ENCODE measurements at places on chromosomes 4 and X. TPM values are rescaled to one million over a fixed set of nuclear protein-coding genes. Genes with fewer than 3 reads are reported as not detected.

The ARHGEF6 gene
- total RNA-seq: 15.9 TPM

The PNMA3 gene
- total RNA-seq: not detected

The NPY2R gene
- total RNA-seq: 0.67 TPM

The TAF7L gene
- total RNA-seq: not detected

The ADGRG2 gene
- 2.1 TPM for total RNA-seq

GRCh38 chr4:7411896-7412553, 22.7 kb downstream of the PSAPL1 start:
- no peak for ATAC-seq
- H3K36me3 ChIP-seq: no peaks in the 10 kb centered on the region
- H3K27me3 ChIP-seq: no peaks in the 10 kb centered on the region
- H3K4me3 ChIP-seq: no peak overlapping the region
- no peaks in the 10 kb centered on the region for H3K4me1 ChIP-seq
- H3K27ac ChIP-seq: peak overlapping the region; percentile 35

DNA sequence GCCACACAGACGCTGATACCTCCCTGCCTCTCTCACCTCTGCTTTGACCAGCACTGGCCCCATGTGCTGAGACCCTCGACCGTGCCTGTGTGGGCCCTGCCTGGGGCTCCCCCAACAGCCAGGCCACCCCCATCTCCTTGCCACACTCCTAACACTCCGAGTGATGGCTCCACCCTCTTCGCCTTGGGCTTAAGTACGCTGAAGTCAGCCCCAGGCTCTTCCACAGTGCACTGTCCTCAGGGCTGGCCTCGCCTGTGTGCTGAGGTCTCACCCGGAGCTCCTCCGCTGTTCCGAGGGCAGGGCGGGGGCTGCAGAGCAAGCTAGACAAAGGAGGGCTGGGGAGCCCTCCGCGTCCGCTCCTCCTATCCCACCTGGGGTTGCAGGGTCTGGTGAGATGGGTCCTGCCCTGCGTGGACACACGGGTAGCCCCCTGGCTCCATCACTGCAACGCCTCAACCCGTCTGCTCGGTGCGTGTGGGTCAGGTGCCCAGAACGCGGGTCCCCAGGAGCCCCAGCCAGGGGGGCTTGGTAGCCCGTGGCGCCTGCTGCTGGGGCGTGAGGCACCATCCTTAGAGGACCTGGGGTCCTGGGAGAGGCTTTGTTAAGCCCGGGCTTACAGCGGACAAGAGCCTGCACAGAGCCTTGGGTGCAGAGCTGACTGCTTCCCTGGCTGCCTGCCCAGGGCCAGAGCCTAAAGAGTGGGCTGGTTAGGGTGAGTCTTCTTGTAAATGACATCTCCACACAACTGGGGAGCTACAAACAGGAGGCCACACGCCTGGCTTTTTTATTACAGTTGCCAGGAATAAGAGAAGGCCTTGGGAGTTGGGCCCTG, 42.6 kb upstream of the NKX1-1 start:
- no peaks in the 10 kb centered on the region for H3K36me3 ChIP-seq
- no peak overlapping the region for H3K27ac ChIP-seq
- H3K27me3 ChIP-seq: peaks cover 79% of the 10 kb centered on the region
- H3K4me3 ChIP-seq: no peak overlapping the region

DNA sequence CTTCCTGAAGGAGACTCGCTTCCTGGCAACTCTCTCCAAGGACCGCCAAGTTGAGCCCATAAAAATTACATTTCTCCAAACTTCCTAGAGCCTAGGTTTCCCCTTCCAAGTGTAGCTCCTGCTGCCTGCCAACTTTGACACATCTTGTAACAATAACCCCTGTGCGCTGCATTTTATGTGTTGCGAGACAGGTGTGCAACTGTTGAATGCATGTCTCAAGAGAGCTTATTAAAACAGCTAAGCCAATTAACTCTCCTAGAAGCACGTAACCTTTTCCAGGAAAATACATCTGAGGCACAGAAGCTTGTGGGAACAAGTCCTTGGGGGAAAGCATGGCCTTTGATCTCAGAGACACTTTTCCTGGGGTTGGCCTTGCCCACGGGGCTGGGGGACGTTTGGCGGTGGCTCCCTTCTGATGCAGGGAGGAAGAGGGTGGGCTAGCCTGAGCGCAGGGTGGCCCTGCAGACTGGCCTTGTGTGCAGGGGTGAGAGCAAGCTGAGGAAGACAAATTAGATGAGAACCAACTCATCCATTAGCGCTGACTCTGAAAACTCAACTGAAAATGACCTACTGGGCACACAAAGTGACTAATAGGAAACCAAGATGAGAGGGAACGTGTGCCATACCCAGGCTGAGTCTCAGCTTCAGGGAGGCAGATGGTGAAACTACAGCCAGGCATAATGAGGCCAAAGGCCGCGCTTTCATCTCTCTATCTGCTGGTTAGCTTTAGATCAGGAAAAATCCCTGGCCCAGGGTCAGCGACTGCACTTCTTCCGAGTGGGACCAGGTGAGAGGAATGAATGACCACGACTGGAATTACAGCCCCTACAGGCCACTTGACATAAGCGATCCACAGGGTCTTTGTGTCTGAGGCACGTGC, 75.3 kb downstream of the ENPP6 start:
- H3K36me3 ChIP-seq: no peaks in the 10 kb centered on the region
- H3K27me3 ChIP-seq: no peaks in the 10 kb centered on the region
- no peak overlapping the region for H3K4me3 ChIP-seq
- ATAC-seq: no peak

DNA sequence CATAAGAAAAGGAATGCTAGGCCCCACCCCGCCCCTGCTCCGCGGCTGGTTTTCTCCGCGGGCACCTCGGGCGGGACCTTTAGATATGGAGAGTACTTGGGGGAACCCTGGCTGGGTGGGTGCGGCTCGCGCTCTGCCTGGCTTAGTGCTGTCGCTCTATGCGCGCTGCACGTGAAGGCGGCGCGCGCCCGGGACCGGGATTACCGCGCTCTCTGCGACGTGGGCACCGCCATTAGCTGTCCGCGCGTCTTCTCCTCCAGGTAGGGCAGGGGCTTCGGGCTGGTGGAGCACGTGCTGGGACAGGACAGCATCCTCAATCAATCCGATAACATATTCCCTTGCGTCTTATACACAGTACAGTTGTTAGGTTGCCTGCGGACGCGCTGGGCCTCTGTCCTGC, 56.0 kb downstream of the MAGEB10 start:
- no peak overlapping the region for H3K27ac ChIP-seq
- no peaks in the 10 kb centered on the region for H3K36me3 ChIP-seq
- H3K4me3 ChIP-seq: no peak overlapping the region

DNA sequence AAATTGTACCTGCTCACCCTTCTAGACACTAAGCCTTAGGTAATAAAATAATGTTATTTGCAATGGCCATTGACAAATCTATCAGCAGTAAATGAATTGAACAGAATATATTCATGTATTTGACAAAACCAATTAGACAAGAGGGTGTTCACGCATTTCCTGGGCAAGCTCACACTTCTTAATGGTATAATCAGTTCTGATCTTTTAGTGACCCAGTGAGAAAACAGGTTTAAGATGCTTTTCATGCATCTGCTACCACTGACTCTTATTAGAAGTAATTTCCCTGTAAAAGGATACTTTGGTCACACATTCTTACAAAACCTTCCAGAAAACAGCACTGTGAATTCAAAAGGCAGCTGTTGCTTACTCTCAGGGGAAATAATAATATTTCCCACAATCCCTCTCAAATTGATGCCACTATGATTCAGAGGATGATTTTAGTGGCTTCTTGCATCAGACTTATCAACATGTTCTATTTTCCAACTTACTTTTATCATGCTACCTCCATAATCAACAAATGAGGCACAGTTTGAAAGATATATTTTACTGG, 313.9 kb upstream of the NWD2 start:
- no peaks in the 10 kb centered on the region for H3K36me3 ChIP-seq
- no peaks in the 10 kb centered on the region for H3K27me3 ChIP-seq
- no peak overlapping the region for H3K27ac ChIP-seq
- no peaks in the 10 kb centered on the region for H3K4me1 ChIP-seq

- H3K36me3 ChIP-seq: no peaks in the 10 kb centered on the region
- no peaks in the 10 kb centered on the region for H3K27me3 ChIP-seq
- no peak for ATAC-seq
- no peaks in the 10 kb centered on the region for H3K4me1 ChIP-seq
- H3K27ac ChIP-seq: no peak overlapping the region
- H3K4me3 ChIP-seq: no peak overlapping the region
Measured at GRCh38 chrX:142428916-142429315, 223.8 kb upstream of the MAGEC2 start.

- H3K27ac ChIP-seq: no peak overlapping the region
- no peak overlapping the region for H3K4me3 ChIP-seq
- H3K36me3 ChIP-seq: peaks cover 70% of the 10 kb centered on the region
- no peak for ATAC-seq
- no peaks in the 10 kb centered on the region for H3K27me3 ChIP-seq
Measured at GRCh38 chr4:8388528-8388870, 52.0 kb downstream of the ACOX3 start.

DNA sequence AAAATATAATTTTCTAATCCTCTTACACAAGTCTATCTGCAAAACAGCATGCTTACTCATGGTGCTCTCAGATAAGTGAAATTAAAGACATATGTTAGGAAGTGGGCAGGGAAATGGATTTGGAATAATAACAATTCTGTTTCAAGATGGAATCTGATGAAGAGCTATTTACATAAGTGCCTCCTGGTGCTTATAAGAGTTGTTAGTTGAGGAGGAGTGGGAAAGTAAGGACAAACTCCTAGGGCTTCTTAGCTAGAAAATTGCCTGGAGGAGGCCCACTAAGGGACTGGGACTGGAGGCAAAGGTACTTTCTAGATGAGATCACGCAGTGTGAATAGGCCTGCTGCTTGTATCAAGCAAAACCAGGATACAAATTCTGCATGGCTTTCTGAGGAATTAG, 939.8 kb downstream of the GLUD2 start:
- no peak overlapping the region for H3K4me3 ChIP-seq
- ATAC-seq: no peak
- no peaks in the 10 kb centered on the region for H3K27me3 ChIP-seq
- no peaks in the 10 kb centered on the region for H3K36me3 ChIP-seq
- H3K4me1 ChIP-seq: no peaks in the 10 kb centered on the region
- H3K27ac ChIP-seq: no peak overlapping the region

DNA sequence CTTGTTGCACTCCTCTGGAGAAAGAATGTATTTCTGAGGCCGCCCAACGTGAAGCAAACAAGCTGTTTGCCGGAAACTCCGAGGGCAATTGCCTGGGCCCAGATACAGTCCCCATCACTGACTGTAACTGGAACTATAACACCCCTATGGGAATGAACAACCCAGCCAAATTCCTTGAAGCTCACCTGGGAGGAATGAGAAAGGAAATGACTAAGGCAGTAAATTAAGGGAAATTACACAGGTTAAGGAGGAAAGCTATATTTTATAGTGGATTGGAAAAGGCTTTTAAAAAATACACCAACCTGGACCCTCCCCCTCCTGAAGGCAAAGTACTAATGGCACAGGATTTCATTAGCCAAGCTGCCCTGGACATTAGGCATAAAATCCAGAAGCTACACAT, 11.7 kb upstream of the HERC5 start:
- H3K36me3 ChIP-seq: peaks cover 27% of the 10 kb centered on the region
- no peaks in the 10 kb centered on the region for H3K4me1 ChIP-seq
- no peak overlapping the region for H3K27ac ChIP-seq
- no peak for ATAC-seq
- H3K4me3 ChIP-seq: no peak overlapping the region

GRCh38 chrX:135275973-135276372, 24.1 kb downstream of the ETDA start:
- no peaks in the 10 kb centered on the region for H3K27me3 ChIP-seq
- H3K4me1 ChIP-seq: no peaks in the 10 kb centered on the region
- no peaks in the 10 kb centered on the region for H3K36me3 ChIP-seq

- no peak overlapping the region for H3K4me3 ChIP-seq
- H3K27ac ChIP-seq: peak overlapping the region; percentile 91
- ATAC-seq: no peak
- H3K27me3 ChIP-seq: no peaks in the 10 kb centered on the region
- H3K4me1 ChIP-seq: no peaks in the 10 kb centered on the region
Measured at GRCh38 chrX:38799995-38800580, 1.2 kb upstream of the MID1IP1 start.

- H3K27ac ChIP-seq: no peak overlapping the region
- no peaks in the 10 kb centered on the region for H3K36me3 ChIP-seq
- H3K4me1 ChIP-seq: peaks cover 7% of the 10 kb centered on the region
- no peaks in the 10 kb centered on the region for H3K27me3 ChIP-seq
- no peak for ATAC-seq
- no peak overlapping the region for H3K4me3 ChIP-seq
Measured at GRCh38 chr4:184653650-184654049, 4.1 kb downstream of the PRIMPOL start.

- H3K27me3 ChIP-seq: no peaks in the 10 kb centered on the region
- no peaks in the 10 kb centered on the region for H3K4me1 ChIP-seq
- H3K27ac ChIP-seq: no peak overlapping the region
- no peak for ATAC-seq
- H3K4me3 ChIP-seq: no peak overlapping the region
Measured at GRCh38 chrX:9676306-9676705, 89.3 kb downstream of the GPR143 start.

GRCh38 chr4:26468977-26469376, 21.3 kb downstream of the CCKAR start:
- H3K4me3 ChIP-seq: no peak overlapping the region
- no peaks in the 10 kb centered on the region for H3K4me1 ChIP-seq
- no peak overlapping the region for H3K27ac ChIP-seq
- H3K36me3 ChIP-seq: no peaks in the 10 kb centered on the region
- H3K27me3 ChIP-seq: no peaks in the 10 kb centered on the region

DNA sequence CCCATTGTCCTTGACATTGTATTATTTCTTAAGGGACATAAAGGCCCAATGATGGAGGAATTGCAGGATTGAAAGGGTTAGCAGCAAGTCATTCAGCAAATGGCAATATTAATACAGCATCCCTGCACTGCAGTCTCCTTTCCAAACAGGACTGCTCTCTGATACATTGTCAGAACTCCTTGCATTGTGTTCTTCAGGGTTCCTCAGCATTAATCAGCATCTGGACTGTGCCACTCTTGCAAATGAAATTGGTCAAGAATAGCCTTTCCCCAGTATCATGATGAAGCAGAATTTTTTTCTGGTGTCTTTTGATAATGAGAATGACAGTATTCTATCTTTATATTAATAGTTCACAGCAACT, 272.6 kb upstream of the HAND2 start:
- H3K27me3 ChIP-seq: no peaks in the 10 kb centered on the region
- H3K27ac ChIP-seq: no peak overlapping the region
- H3K36me3 ChIP-seq: no peaks in the 10 kb centered on the region
- no peaks in the 10 kb centered on the region for H3K4me1 ChIP-seq
- ATAC-seq: no peak
- no peak overlapping the region for H3K4me3 ChIP-seq

- H3K27ac ChIP-seq: no peak overlapping the region
- no peaks in the 10 kb centered on the region for H3K36me3 ChIP-seq
- H3K27me3 ChIP-seq: no peaks in the 10 kb centered on the region
Measured at GRCh38 chrX:134718966-134719317, 60.7 kb upstream of the PLAC1 start.

DNA sequence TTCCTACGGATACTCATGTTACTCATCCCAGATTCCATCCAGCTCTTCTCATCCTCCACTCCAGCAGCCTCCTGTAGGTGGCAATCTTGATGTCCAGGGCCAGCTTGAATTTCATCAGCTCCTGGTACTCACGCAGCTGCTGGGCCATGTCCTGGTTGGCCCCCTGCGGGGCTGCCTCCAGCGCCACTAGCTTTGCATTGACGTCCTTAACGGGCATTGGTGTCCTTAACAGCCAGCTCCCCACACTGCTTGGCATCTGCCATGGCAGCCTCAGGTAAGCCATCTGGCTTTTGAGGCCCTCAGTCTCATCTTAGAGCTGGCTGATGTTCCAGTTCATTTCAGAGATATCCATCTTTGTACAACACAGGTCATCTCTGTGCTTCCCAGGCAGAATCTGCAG, 223.7 kb downstream of the FGF13 start:
- no peak for ATAC-seq
- no peak overlapping the region for H3K27ac ChIP-seq
- no peak overlapping the region for H3K4me3 ChIP-seq
